ENCODE measurements at places on chromosomes 13 and 19.

- DNase-seq = no peak
These were observed 46.1 kb downstream of the DGKH start for GRCh38 chr13:42094516-42095040.

GRCh38 chr19:33441828-33442227, 68.3 kb downstream of the CEBPG start:
- no peak for DNase-seq

GRCh38 chr19:49064029-49064629, 489 bp downstream of the NTF4 start:
- no peak for DNase-seq

DNA sequence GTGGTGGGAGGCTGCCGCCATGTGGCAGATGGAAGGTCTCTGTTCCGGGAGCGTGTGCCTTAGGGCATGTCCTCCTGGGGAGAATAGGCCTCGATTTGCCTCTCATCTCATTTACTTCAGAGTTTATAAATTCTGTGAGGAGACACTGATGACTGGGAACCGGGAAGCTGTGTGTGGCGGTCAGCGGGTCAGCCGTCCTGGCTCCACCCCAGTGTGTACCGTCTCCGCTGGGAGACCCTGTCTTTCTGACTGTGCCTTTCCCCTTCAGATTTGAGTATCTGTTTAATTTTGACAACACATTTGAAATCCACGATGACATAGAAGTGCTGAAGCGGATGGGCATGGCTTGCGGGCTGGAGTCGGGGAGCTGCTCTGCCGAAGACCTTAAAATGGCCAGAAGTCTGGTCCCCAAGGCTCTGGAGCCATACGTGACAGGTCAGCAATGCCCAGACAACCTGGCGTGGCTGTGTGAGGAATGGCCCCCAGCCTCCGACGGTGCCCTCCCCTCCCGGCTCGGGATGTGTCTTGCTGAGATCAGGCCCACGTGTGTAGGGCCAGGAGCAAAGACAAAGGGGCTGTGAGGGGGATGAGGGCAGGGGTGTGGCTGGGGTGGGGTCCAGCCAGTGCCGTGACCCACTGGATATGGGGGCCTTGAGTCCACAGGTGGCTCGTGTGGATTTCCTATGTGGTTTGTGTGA, 21.6 kb downstream of the ATP4B start:
- DNase-seq = no peak

DNA sequence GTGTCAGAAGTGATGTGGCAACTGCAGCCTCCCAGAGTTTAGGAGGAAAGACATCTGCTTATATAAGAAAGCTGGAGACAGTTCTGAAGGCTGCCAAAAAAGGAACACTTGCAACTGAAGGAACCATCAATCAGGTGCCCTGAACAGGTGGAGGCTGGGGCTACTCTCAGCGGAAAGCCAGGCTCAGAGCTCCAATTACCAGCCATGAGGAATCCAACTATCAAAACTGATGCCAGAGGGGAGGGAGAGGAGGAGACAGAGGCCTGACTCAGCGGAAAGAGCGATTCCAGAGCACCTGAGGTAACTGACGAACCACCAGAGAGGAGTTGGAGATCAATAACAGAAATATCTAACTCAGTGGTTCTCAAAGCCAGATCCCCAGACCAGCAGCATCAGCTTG, 24.3 kb downstream of the LEUTX start:
- no peak for DNase-seq

DNA sequence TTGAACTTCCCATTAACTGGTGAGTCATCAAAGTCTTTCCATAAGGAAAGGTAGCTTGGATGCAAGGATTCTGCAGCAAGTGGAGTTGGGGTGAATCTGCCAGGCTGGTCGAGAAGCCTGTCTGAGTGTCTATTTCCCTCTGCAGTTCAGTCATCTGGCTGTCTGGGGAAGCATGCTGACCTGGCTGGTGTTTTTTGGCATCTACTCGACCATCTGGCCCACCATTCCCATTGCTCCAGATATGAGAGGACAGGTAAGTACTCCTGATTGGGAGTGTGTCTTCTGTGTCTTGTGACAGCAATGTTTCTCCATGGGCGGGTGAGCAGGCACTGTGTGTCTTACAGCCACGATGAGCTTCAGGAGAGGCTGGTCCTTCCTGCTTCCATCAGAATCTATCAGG, 189.7 kb downstream of the SHISA2 start:
- no peak for DNase-seq

DNA sequence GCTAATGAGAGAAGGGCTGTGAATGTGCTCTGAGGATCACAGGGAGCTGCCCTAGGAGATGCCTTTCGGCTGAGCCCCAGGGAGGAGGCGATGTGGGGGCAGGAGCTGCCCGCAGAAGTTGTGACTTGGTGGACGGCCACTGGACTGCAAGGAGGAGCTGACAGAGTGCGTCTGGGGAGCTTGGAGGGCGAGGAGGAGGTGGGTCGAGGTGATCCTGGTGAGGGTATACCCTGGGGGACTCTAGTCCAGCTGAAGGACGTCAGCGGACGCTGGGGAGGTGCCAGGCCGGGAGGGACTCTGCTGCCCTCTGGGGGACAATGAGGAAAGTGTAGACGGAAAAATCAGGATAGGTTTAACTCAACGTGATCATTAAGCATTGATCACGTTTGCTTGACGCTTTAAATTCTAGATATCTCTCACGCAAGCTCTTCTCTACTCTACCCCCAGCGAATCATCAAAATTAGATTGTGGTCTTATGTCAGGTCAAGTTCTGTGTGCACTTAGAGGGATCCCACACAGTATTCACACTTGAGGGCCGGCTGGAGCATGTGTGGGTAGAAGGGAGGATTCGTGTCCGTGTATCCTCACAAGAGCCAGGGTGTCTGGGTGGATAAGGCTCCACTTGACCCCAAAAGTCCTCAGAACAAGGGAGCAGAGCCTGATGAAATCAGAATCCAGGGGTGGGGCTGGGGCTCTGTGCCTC, 3.3 kb upstream of the CEACAM7 start:
- no peak for DNase-seq

DNA sequence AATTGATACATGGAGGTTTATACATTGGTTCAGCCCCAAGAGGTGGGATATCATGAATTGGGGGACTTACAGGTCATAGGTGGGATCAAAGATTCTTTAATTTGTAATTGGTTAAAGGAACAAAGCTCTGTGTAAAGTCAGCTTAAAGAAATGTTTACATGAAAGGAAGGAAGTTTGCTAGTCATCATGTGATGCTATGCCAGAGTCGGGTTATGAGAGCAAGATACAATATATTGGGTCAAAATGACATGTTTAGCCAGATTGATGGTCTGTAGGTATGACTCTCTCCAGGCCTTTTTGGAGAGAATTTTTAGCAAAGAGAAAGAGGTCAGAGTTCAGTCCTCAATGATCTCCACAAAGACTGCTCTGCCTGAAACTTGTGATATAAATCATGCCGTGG, 5.3 kb upstream of the CYSLTR2 start:
- no peak for DNase-seq

- no peak for DNase-seq
These were observed 295.8 kb downstream of the NDFIP2 start for GRCh38 chr13:79776531-79777295.

GRCh38 chr13:77040076-77040475, 13.1 kb upstream of the FBXL3 start:
- DNase-seq = no peak

DNA sequence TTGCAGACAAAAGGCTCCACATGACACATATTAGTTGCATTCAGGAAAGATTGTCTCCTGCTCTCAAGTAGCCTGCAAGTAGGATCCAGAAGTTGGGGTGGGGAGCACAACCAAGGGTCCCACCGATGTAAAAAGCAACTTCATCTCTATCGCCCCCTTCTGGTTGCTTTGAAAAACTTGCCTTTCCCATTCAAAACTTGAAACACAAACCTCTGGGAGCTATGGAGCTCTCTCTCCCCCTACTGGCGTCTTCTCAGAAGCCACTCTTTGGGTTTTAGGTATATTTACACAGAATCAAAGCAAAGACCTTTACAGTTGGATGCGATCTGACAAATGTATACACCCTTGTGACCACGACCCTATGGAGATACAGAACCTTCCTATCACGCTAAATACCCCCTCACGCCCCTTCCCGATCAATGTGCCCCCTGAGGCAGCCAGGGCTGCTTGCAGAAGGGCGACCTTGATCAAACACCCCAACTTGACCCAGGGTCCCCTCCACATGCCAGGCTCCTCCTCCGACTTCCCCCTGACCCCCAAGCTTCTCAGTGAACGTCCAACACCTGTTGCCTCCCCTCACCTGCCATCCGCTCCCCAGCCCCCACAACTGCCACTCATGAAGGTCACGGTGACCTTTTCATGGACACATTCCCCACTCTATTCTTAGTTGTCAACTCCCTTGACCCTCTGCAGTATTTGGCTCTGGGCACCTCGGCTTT, 10.1 kb downstream of the NOSIP start:
- no peak for DNase-seq

DNA sequence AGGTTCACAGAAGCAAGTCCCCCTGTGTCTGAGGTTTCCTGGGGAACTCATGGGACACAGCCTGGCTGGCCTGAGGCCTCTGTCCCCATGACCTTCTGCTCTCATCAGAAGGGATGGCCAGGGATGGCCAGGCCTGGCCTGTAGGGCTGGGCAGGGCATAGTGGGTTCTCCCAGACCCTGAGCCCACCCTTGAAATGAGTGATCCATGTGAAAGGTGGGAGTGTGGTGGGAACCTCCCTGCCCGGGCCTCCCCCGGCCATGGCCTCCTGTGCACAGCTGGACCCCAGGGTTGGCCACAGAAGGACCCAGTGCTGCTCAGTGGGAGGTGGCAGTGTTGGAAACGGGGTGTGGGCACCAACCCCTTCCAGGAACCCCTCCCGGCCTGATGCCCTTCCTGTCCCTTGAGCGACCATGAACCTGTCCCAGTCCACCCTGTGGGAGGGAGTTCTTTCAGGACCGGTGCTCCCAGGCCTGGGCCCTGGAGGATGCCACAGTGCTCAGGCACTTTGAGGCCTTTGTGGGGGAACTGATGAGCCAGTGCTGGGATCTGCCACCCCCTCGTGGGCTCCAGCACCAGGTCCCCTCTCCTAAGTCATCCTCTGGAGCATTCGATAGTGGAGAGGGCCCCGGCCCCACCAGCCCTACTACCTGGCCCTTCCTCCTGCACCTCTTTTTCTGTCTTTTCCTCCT, 15.5 kb upstream of the ZNF14 start:
- DNase-seq = no peak

DNA sequence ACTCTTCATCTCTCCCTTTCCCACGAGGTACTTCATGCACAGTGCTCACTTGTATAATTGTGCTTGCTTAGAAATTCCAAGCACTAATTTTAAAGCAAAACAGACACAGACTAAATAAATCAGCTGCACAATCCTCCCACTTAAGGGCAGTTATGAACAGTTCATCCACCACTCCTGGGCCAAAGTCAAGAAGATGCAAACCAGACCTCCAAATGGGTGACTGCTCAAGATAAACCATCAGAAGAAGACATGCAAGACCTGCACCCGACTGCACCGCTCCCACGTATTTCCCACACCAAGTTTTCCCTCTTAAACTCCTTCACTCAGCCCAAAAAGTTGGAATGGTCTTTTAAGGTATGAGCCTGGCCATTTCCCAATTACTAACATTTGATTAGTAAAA, 19.9 kb downstream of the ZNF235 start:
- no peak for DNase-seq

DNA sequence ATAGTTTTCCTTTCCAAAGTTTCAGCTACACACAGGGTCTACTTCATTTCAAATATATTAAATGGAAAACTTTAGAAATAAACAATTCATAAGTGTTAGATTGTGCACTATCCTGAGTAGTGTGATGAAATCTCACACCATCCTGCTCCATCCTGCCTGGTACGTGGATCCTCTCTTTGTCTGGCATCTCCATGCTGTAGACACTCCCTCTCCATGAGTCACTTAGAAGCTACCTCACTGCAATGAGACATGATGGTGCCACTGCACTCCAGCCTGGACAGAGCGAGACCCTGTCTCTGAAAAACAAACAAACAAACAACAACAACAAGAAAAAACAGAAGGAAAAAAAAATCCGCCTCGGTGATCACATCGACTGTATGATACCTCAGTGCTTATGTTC, 191.8 kb downstream of the PCCA start:
- DNase-seq = no peak

- no peak for DNase-seq
These were observed 191.0 kb downstream of the KATNAL1 start for GRCh38 chr13:30116379-30116778.

- DNase-seq = no peak
These were observed 58.7 kb downstream of the IER2 start for GRCh38 chr19:13208672-13209483.

DNA sequence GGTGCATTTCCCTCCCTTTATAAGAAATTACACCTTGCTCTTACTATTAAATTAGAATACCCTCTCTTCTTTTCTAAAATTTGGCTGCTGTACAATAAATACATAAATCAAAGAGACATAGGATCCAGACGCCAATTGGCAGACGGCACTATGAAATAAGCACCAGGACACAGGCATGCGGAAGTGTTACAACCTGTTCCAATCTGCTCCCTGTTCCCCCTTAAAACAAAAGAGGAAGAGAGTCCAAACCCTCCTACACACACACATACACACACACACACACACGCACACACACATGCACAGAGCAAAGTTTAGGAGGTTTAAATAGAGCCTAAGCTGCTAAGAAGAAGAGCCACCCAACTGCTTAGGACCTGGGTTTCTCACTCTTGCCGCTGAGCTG, 75.6 kb upstream of the ZNF507 start:
- DNase-seq = no peak

- DNase-seq = no peak
These were observed 134.5 kb upstream of the TMTC4 start for GRCh38 chr13:100809129-100809390.

DNA sequence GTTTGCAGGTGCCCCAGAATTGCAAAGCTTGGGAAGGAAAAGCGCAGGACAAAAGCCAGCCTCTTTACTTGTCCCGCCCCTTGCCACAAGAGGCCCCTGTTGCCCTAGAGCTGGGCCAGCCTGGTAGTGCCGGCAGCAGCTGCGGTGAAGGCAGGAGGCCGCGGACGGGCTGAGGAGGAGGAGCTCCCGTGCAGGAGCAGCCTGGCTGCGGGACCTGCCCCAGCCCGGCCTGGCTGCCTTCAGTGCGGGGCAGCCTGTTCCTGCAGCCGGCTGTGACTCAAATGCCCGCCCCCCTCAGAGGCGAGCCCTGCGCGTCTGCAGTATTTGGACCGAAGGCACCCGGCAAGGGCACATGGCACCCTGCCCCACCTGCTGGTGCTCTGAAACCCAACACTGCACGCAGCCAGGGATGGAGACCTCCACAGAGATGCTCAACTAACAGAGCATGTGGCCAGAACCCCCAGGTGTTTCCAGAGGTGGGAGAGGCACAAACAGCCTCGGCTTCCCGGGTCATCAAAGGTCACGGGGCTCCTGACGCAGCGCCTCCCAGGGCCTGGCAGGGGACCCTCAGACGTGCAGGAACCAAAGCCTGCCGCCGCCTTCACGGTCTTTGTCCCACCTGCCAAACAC, 29.7 kb downstream of the NAXD start:
- DNase-seq = no peak

- DNase-seq = no peak
These were observed 60.2 kb upstream of the RFC3 start for GRCh38 chr13:33757713-33758112.

DNA sequence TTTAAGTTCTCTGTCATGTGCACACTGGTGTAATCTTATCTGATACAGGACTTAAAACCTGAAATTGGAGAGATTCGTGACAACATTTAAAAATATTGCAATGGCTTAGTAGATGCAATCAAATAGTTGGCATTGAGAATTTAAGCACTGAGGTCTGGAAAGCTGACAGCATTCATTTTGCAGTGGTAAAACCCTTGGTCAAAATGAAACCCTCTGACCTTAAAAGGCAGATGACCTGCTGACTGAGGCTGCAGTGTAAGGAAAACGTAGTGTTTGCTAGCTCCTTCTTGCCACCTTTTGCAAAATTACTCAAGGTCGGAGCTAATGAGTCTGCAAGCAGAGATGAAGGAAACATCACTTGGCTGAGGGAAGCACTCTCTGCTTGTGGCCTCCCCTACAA, 150.6 kb downstream of the KCTD12 start:
- DNase-seq = no peak
